ENCODE measurements at places on chromosomes 5 and 9.

DNA sequence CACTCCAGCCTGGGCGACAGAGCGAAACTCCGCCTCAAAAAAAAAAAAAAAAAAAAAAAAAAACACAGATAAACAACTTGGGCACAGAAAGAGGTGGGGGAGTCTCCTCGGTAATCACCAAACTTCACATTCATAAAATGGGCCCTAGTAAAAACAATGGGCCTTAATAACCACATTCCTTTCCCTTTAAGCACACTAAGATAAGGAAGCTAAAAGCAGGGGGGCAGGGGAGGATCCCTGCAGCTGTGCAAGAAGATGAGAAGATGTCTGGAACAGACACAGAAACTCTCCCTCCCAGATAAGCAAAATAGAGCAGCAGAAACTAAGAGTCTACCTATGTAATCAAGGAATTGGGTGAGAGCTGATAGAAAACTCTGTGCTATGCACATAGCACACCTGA, 111.2 kb upstream of the FAM174A start:
- peak; percentile 55 for DNase-seq

GRCh38 chr5:61167382-61167781, 5.1 kb upstream of the SMIM15 start:
- DNase-seq = peak; percentile 54

- no peak for DNase-seq
Measured at GRCh38 chr5:77957081-77957480, 180.9 kb upstream of the TBCA start.

DNA sequence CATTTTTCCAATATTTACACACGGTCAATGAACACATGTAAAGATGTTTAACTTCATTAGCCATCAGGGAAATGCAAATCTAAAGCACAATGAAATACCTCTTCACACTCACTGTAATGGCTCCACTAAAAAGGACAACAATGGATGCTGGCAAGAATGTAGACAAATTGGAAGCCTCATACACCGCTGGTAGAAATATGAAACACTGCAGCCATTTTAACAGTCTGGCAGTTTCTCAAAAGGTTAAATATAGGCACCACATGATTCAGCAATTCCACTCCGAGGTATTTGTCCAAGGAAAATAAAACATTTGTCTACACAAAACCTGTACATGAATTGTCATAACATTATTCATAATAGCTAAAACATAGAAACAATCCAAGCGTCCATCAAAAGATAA, 20.0 kb downstream of the RNF145 start:
- no peak for DNase-seq

DNA sequence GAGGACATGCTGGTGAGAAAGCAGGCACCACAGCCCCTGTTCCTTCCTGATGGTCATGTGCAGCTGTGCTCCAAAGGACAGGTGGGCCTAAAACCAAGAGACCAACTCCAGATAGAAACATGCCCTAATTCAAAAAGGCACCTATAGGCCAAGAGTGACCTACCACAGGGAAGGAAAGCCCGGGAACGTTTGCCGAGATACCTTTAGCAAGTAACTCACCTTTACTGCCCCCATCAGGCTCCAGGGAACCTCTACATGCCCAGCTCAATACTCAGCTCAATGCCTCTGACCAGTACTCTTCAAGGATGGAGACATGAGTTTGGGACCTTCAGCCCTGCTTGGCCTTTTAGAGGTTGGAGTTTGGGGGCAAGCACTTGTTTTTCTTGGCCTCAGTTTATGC, 172.8 kb upstream of the FSTL4 start:
- DNase-seq = no peak

DNA sequence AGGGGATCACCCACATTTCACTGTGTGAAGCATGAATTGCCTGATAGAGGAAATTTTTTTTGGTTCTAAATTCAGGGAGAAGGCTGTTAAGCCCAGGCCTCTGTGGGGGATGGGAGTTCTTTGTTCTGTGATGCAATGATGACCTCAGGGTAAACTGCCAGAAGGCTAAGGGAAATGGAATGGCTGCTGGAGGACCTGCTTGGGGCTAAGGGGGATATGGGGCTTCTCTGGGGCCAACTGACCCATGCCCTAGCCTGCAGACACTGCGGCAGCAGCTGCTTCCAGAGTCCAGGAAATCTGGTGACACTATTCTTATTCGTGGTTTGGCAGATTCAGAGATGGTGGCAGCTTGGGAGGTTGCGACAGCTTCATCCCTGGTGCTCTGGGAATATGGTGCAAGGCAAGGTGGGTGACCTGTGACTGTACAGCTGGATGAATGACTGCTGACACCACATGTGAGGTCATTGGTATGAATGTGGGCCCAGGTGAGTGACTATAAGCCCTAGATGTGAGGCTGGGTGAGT, 30.3 kb downstream of the VCP start:
- DNase-seq = peak; percentile 69

DNA sequence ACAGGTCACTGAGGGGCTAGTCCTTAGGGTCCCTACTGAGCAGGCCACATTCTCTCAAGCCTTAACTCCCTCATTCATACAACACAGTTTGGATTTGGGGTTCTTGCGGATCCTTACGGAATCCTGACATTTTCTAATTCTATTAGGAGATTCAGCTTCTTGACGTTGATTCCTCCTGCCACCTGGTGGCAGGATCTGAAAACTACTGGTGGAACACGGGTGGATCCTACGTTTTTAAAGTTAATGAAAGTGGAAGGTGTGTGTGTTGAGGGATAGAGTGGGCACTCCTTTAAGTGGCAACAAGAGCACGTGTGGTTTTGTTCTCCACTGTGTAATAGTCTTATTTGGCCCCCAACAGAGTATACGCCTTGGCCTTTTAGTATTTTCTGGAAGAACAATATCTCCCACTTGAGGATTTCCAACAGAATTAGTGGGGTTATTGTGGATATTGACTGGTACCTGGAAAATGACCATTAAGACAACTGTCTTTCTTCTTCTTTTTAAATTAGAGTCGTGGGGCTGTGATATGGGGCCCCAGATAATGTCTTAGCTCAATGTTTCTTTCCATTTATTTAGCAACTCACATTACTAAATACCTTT, 25.2 kb downstream of the SLC28A3 start:
- DNase-seq = peak; percentile 81

- DNase-seq = no peak
Measured at GRCh38 chr9:108750661-108751215, 105.0 kb downstream of the ACTL7B start.

- no peak for DNase-seq
Measured at GRCh38 chr9:91159664-91160121, 202.0 kb downstream of the AUH start.
